ENCODE measurements at places on chromosomes 3 and 15.

- H3K4me1 ChIP-seq: no peaks in the 10 kb centered on the region
- H3K27me3 ChIP-seq: no peaks in the 10 kb centered on the region
- H3K27ac ChIP-seq: no peak overlapping the region
- H3K4me3 ChIP-seq: no peak overlapping the region
- no peak for DNase-seq
- no peaks in the 10 kb centered on the region for H3K36me3 ChIP-seq
Observed at GRCh38 chr3:98775459-98776139, 12.5 kb downstream of the ST3GAL6 start.

DNA sequence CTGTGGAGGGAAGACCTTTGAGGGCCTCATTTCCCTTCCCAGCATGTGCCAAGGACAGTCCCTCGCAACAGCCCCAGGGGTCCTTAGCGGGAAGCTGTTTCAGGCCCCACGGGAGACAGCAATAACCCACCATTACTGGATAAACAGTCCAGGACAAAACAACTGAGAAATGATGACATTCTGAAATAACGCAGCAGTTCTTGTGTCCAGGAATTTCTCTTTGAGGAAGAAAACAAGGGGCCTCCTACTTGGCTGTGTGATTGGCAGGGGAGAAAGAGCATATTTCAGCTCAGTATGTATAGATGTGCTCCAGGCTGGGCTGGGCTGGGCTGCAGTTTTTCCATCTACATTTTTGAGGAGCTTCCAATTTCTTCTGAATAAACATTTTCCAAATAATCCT is 82.2 kb upstream of the THBS1 start:
- H3K4me1 ChIP-seq: no peaks in the 10 kb centered on the region
- no peak overlapping the region for H3K4me3 ChIP-seq
- H3K27me3 ChIP-seq: no peaks in the 10 kb centered on the region
- no peak for DNase-seq
- no peaks in the 10 kb centered on the region for H3K36me3 ChIP-seq

- no peaks in the 10 kb centered on the region for H3K4me1 ChIP-seq
- H3K27ac ChIP-seq: no peak overlapping the region
- no peak overlapping the region for H3K4me3 ChIP-seq
- H3K27me3 ChIP-seq: no peaks in the 10 kb centered on the region
Observed at GRCh38 chr15:42427429-42428223, 63.3 kb downstream of the ZNF106 start.

DNA sequence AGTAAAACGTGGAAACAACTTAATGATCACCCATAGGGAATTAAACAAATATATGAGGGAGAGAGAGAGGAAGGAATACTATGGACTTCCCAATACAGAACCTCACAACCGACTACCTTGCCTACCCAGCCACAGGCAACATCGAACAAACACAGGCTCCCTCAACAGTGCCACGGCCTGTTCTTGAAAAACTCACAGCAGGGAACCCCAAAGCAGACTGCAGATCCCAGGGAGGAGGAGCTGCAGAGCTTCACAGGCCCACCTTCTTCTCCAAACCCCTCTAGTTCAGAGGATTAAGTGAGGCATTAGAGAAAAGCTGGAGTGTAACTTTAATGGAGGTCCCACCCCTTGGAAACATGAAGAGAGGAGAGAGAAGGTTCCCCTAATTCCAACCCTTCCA is 110.2 kb downstream of the ST8SIA2 start:
- no peaks in the 10 kb centered on the region for H3K27me3 ChIP-seq
- peaks cover 32% of the 10 kb centered on the region for H3K4me1 ChIP-seq
- DNase-seq: peak; percentile 39
- H3K4me3 ChIP-seq: no peak overlapping the region
- H3K27ac ChIP-seq: no peak overlapping the region

DNA sequence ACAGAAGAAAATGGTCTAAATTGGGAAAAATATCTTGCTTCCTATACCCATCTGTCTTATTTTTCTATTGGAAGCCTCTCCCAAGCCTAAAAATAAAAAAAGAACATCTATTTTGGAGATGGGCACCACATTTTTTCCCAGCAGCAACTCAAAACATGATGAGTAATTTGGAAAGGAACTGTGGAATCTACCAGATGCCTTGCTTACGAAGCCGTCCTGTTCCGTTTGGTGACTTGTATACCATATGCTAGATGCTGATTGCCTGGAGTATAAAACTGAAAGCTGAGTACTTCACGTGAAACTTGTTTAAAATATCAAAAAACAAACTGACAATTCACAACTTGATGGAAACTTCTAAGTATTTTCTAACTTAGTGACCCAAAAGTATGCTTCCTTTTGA is 491.0 kb downstream of the ROBO2 start:
- no peaks in the 10 kb centered on the region for H3K27me3 ChIP-seq
- no peak overlapping the region for H3K4me3 ChIP-seq
- H3K27ac ChIP-seq: no peak overlapping the region
- no peaks in the 10 kb centered on the region for H3K36me3 ChIP-seq
- DNase-seq: no peak
- peaks cover 10% of the 10 kb centered on the region for H3K4me1 ChIP-seq

- H3K36me3 ChIP-seq: no peaks in the 10 kb centered on the region
- no peaks in the 10 kb centered on the region for H3K27me3 ChIP-seq
- no peak for DNase-seq
Observed at GRCh38 chr3:185530856-185531255, 21.5 kb downstream of the LIPH start.

DNA sequence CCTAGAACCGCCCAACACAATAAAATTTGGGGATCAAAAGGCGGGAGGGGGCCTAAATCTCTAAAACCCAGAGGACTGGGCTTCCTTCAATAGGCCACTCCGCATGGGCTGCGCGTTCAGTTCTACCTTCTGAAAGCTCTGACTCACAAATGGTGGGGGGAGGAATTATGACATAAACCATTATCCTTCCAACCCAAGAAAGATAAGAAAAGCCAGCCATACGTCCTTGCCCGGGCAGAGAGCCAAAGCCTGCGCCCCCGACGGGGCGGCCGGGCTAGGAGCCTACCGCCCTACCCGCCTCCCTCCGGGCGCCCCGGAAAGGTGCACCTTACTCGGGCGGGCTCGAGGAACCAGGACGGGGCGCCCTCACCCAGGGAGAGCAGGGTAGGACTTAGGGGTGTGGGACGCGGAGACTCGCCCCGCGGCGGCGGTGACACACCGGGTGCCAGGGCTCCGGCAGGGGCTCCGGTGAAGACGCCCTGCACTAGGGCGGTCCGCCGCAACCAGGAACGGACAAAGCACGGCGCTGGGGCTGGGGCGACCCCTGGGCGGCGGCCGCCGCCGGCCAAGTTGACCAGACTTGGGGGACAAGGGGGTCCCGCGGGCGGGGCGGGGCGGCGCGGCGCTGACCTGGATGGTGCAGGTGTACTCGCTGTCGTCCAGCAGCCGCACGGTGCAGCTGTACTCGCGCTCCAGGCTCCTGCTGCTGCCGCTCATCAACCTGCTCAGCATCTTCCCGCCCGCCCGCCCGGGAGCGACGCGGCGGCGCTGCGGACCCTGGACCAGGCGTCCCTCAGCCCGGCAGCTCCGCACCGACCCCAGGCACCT is 534 bp downstream of the FRMD5 start:
- H3K36me3 ChIP-seq: no peaks in the 10 kb centered on the region
- H3K27me3 ChIP-seq: peaks cover 22% of the 10 kb centered on the region
- peaks cover 7% of the 10 kb centered on the region for H3K4me1 ChIP-seq
- H3K27ac ChIP-seq: no peak overlapping the region
- H3K4me3 ChIP-seq: peak overlapping the region; percentile 77

GRCh38 chr15:38463893-38464292 is 10.0 kb downstream of the FAM98B start:
- H3K4me1 ChIP-seq: no peaks in the 10 kb centered on the region
- H3K27me3 ChIP-seq: no peaks in the 10 kb centered on the region
- no peak overlapping the region for H3K27ac ChIP-seq
- no peak overlapping the region for H3K4me3 ChIP-seq

DNA sequence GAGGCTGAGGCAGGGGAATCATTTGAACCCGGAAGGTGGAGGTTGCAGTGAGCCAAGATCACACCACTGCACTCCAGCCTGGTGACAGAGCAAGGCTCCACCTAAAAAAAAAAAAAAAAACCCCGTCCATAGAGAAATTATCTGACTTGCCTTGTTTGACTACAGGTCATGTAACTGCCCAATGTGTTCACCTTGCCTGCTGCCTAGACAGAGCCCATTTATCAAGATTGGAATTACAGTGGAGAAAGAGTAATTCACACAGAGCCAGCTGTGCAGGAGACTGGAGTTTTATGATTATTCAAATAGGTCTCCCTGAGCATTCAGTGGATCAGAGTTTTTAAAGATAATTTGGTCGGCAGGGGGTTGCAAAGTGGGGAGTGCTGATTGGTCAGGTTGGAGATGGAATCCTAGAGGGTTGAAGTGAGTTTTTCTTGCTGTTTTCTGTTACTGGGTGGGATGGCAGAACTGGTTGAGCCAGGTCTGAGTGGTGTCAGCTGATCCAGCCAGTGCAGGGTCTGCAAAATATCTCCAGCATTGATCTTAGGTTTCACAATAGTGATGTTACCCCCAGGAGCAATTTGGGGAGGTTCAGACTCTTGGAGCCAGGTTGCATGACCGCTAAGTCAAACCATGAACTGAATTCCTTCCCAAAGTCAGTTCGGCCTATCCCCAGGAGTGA is 40.8 kb upstream of the ACP3 start:
- no peaks in the 10 kb centered on the region for H3K4me1 ChIP-seq
- H3K27me3 ChIP-seq: no peaks in the 10 kb centered on the region
- DNase-seq: no peak
- H3K4me3 ChIP-seq: no peak overlapping the region

- no peak for DNase-seq
- peaks cover 2% of the 10 kb centered on the region for H3K4me1 ChIP-seq
- H3K36me3 ChIP-seq: no peaks in the 10 kb centered on the region
- H3K4me3 ChIP-seq: no peak overlapping the region
- H3K27me3 ChIP-seq: no peaks in the 10 kb centered on the region
- H3K27ac ChIP-seq: no peak overlapping the region
Observed at GRCh38 chr3:85591451-85591850, 632.7 kb downstream of the CADM2 start.

- H3K4me1 ChIP-seq: no peaks in the 10 kb centered on the region
- no peaks in the 10 kb centered on the region for H3K36me3 ChIP-seq
- H3K27ac ChIP-seq: no peak overlapping the region
- DNase-seq: no peak
Observed at GRCh38 chr3:100084100-100084806, 30.0 kb downstream of the FILIP1L start.

DNA sequence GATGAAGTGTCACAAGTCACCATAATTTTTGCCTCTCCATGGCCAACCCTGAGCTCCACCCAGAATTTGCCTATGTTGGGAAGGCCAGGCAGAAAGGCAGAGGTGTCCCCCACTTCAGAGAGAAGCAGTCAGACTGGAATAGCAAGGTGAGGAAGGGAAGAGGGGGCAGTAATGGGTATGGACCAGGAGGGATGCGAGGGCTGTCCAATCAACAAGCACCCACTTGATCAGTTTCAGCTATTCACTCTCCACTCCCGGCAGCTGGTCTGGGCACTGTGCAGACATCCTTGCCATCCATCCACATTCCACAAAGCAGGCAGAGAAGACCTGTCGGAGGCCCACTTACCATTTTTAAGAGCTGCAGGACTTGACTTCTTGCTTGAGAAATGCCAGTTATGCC is 43.5 kb upstream of the CTNNB1 start:
- H3K27ac ChIP-seq: no peak overlapping the region
- H3K36me3 ChIP-seq: no peaks in the 10 kb centered on the region

GRCh38 chr3:49723296-49723627 is 489 bp downstream of the GMPPB start:
- DNase-seq: peak; percentile 58
- peak overlapping the region; percentile 80 for H3K4me3 ChIP-seq
- H3K27me3 ChIP-seq: peaks cover 6% of the 10 kb centered on the region
- H3K36me3 ChIP-seq: no peaks in the 10 kb centered on the region
- peak overlapping the region; percentile 64 for H3K27ac ChIP-seq
- H3K4me1 ChIP-seq: peaks cover 8% of the 10 kb centered on the region

DNA sequence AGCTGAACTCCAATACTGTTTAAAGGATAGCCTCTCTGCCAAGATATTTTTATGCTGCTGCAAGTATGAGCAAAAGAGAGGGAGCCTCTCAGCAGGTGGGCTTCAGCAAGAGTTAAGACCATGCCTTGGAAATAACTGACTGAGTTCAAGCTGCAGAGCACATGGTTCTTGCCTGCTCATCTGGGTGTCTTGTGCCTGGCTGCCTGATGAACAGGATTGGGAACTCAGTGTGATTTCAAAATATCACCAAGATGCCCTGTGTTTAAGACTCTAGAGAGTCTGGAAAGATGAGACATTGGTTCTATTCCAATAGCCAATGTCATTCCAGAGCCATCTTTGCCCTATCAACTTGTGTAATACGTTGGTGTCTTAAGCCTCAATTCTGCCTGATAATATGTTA is 147.5 kb upstream of the VEPH1 start:
- no peak overlapping the region for H3K27ac ChIP-seq
- no peaks in the 10 kb centered on the region for H3K4me1 ChIP-seq
- no peak overlapping the region for H3K4me3 ChIP-seq

DNA sequence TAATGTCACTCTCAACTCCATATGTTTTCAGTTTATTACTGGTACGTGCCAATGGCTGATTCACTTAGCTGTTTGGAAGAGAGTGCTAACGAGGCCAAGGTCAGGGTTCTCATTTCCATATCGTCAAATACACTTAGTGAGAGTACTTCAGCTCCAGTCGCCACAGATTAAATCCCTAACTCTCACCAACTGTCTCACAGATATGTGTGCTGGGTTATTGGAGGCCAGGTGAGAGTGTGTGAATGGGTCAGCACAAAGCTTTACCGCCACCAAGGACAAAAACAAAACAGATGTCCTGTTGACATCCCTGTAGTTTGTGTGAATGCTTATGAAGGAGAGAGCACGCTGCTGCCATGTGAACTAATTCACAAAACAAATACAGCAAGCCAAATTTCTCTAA is 133.5 kb upstream of the TBL1XR1 start:
- no peaks in the 10 kb centered on the region for H3K4me1 ChIP-seq
- no peaks in the 10 kb centered on the region for H3K27me3 ChIP-seq
- DNase-seq: no peak
- H3K27ac ChIP-seq: no peak overlapping the region

All from neural progenitor cell (in vitro differentiated cells).